Right ventricle myocardium superior (tissue), 1 donor: ENCODE measurements at places on chromosomes 2 and 18. TPM values are rescaled to one million over a fixed set of nuclear protein-coding genes. Genes with fewer than 3 reads are reported as not detected.

DNA sequence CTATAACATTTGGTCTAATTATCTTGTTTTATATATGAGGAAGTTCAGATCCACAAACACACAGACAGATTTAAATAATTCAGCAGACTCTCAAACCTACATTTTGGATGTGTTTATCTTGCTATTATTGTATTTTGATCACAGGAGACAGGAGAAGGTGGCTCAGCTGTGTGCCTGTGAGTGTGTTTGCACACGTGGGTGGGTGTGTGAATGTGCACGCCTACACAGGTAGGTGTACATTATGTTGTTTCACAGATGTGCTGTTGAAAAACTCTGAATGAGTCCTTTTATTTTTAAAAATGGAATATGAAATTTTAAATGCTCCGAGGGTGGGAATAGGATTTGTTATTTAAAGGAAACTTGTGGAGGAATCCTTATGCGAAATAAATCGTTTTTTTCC is 183.4 kb downstream of the PRKCE start:
- DNase-seq, result no peak

- no peak for DNase-seq
Measured at GRCh38 chr2:30871980-30872789, 64.9 kb upstream of the CAPN13 start.

DNA sequence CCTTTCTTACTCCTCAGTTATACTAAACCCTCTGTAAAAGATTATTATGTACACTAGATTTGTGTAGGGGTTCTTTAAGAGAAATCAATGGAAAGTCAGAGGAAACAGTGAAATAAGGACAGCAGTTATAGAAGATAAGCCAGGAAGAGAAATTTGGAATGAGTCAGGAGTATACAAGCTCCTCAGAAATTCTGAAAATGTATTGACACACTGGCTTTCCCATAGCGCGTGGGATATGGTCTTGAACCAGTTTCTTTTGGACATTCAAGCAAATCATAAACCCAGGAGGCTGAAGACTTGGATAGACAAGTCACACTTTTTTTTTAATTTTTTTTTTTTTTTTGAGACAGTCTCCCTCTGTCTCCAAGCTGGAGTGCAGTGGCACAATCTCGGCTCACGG is 316.1 kb upstream of the MMADHC start:
- no peak for DNase-seq

GRCh38 chr18:63079114-63079513 is 240.5 kb downstream of the BCL2 start:
- DNase-seq, result no peak

GRCh38 chr2:170869036-170869435 is 52.3 kb downstream of the GAD1 start:
- no peak for DNase-seq

DNA sequence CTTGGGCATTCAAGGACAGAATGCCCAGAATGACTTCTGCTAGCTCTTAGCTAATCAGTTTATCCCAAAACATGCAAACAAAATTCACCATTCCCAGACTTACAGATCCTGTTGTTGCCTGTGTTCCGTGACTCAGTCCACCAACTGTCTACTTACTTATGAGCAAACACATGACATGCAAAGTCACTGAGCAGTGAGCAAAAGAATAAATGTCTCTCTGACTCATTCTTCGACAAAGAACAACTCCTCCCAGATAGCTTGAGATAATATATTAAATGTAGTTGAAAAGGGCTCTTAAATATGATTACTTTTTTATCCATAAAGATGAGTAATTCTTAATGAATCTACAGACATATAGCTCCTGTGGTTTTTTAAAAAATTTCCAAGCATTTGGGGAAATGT is 9.0 kb upstream of the CREG2 start:
- DNase-seq, result no peak

GRCh38 chr2:82837588-82838304 is 1621.3 kb downstream of the SUCLG1 start:
- DNase-seq, result no peak

- DNase-seq, result no peak
Measured at GRCh38 chr2:200090683-200091082, 135.3 kb downstream of the MAIP1 start.

GRCh38 chr2:197929886-197930227 is 125.5 kb downstream of the PLCL1 start:
- DNase-seq, result no peak

- DNase-seq, result no peak
Measured at GRCh38 chr2:68709421-68709911, 25.1 kb upstream of the ARHGAP25 start.

LBH gene
- total RNA-seq, result 115 TPM

L3MBTL4 gene
- total RNA-seq, result 0.59 TPM

TUBB8B gene
- total RNA-seq, result not detected

ANKRD53 gene
- 0.30 TPM for total RNA-seq

DSEL gene
- total RNA-seq, result 1.7 TPM

TMEM247 gene
- not detected for total RNA-seq
